ENCODE measurements at places on chromosomes 11 and 22.

DNA sequence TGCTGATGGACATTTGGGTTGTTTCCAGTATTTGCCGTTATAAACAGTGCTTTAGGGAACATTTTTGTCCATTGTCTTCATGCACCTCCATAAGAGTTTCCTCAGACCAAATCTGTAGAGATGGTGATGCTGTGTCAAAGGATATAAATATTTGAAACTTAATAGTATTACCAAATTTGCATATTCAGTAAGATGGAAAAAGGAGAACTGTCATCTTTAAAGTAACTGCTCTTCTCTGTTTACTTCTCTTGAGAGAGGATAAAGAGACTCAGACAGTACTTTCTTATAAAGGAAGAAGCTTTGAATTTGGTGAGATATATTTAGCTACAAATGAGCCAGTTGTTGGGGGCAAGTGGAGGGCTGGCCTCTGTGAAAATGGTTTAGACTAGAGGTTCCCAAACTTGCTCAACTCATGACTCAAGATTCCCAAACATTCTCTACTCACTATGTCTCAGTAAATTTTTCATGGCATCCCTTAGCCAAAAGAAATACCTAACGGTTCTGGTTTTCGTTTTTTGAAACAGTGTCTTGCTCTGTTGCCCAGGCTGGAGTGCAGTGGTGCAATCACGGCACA is 26.2 kb downstream of the SHISA8 start:
- no peak for DNase-seq

DNA sequence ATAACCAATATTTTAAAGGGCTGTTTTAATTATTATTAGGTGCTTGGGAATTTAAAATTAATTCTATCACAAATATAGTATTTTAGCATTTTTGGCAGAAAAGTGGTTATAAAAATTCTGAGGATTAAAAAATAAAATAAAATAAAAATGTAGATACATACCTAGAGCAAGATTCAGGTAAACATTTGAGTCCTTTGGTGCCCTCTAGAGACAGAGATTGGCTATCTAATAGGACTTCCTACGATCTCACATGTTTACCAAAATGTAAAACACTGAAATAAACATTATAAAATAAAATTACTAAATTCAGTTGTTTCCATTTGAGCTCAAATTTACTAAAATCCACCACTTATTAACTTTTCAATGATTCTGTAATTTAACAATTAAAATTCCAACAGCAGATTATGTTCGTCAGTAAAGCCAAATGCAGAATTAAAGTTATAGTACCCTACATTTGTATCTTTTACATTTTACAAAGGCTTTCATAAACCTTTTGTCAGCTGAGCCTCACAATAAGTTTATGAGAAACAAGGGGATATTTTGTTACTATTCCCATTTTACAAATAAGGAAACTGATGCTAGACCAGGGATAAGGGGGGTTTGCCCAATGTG is 27.7 kb downstream of the SLC36A4 start:
- no peak for DNase-seq

- no peak for DNase-seq
Measured at GRCh38 chr11:128525411-128526243, 61.7 kb downstream of the ETS1 start.

DNA sequence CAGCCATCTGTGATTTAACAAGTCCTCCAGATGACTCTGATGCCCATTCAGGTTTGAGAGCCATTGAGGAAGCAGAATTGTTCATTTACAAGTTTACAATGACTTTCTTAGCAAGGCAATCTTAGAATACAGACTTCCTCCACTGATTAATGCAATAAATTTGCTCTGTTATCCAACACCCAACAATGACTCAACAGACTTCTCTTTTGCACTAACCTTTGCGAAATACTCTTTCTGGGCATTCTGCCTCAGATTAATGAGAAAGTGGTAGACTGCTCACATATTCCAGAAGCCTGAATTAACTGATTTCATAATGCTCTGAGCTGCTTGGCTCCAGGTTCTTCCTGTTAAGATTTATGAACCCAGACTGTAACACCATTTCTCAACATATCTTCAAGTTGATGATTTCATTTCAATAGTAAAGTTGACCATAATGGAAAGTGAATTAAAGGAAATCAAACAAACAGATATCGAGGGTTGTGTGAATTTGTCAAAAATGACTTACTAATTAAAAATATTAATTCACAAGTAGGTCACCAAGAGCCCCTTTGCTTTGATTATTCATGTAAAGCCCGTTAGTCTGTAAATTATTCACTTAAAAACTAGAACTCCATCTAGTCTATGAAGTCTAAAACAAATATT is 70.5 kb upstream of the BLID start:
- DNase-seq, result no peak

- no peak for DNase-seq
Measured at GRCh38 chr22:17486313-17486712, 77.0 kb upstream of the SLC25A18 start.
